ENCODE measurements at places on chromosomes 7 and 10. TPM values are rescaled to one million over a fixed set of nuclear protein-coding genes. Genes with fewer than 3 reads are reported as not detected.

Gene ADGRA1
- total RNA-seq: not detected

Gene ZNF804B
- not detected for total RNA-seq

Gene ITIH2
- total RNA-seq: not detected

Gene SPDYE2B
- not detected for total RNA-seq

Gene FLNC
- 391 TPM for total RNA-seq

DNA sequence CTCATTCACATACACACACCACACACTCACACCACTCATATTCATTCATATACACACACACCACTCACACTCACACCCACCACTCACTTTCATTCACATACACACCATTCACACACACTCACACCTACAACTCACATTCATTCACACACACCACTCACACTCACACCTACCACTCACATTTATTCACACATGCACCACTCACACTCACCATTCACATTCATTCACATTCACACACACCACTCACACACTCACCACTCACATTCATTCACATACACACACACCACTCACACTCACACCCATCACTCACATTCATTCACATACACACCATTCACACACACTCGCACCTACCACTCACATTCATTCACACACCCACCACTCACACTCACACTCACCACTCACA lies 25.4 kb upstream of the C10orf120 start:
- H3K4me3 ChIP-seq: no peak overlapping the region
- H3K27ac ChIP-seq: no peak overlapping the region
- no peaks in the 10 kb centered on the region for H3K36me3 ChIP-seq

- H3K27ac ChIP-seq: no peak overlapping the region
- H3K27me3 ChIP-seq: no peaks in the 10 kb centered on the region
- H3K4me1 ChIP-seq: no peaks in the 10 kb centered on the region
- DNase-seq: no peak
- H3K36me3 ChIP-seq: no peaks in the 10 kb centered on the region
Observed at GRCh38 chr7:38021892-38022291, 101.5 kb downstream of the EPDR1 start.

- H3K27ac ChIP-seq: no peak overlapping the region
- H3K4me3 ChIP-seq: no peak overlapping the region
- no peaks in the 10 kb centered on the region for H3K36me3 ChIP-seq
Observed at GRCh38 chr7:33310546-33310945, 181.2 kb downstream of the BBS9 start.

GRCh38 chr7:2321020-2321419 lies 6.8 kb upstream of the SNX8 start:
- H3K4me3 ChIP-seq: no peak overlapping the region
- H3K27me3 ChIP-seq: no peaks in the 10 kb centered on the region
- H3K36me3 ChIP-seq: no peaks in the 10 kb centered on the region
- no peak for DNase-seq
- no peak overlapping the region for H3K27ac ChIP-seq

DNA sequence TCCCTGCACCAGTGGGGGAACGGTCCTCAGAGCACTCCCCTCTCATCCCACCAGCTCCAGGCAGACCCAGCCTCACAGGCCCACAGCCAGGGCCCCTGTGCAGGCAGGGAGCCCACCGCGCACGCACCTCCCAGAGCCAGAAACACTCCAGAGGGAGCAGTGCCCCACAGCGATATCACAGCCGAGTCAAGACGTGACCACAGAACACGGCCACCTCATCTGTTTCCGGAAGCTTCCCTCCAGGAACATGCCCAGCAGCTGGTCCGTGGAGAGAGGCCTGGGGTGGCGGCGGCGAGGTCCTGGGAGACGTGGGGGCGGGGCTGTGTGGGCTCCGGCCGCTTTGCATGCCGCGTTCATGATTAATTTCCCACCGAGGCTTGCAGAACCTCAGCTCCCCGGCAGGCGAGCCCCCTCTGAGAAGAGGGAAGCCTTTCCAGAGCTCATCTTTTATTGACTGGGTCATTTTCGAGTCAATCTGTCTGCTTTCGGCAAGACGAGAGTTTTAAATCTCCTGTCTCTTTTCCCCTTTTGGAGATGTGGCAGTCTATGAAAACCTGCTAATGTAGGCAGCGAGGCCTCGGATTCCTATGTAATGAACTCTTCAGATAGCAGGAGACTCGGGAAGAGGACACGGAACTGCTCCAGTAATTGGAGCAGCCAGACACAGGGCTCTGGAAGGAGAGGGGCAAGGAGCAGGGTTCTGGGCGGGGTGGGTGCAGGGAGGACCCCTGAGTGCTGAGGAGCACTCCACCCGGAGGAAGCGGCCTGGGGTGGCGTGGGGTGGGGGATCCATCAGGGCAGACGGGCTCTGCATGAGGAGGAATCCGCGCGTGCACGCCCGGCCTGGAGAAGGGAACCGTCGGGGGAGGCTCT lies 242.8 kb downstream of the ELFN1 start:
- no peak overlapping the region for H3K4me3 ChIP-seq
- H3K4me1 ChIP-seq: peaks cover 31% of the 10 kb centered on the region
- no peaks in the 10 kb centered on the region for H3K27me3 ChIP-seq
- no peaks in the 10 kb centered on the region for H3K36me3 ChIP-seq
- H3K27ac ChIP-seq: no peak overlapping the region

GRCh38 chr10:103451831-103452505 lies at the start of gene CALHM2:
CALHM2 (minus strand) TSS chr10:103452370; CDS start chr10:103449941, 2,429 bp downstream.
- no peaks in the 10 kb centered on the region for H3K27me3 ChIP-seq
- DNase-seq: no peak
- H3K27ac ChIP-seq: peak within 1 kb of the TSS; percentile 86
- peaks cover 34% of the 10 kb centered on the region for H3K36me3 ChIP-seq

Data from esophagus muscularis mucosa (tissue), 4 donors.